ENCODE measurements at places on chromosomes 7 and 10. TPM values are rescaled to one million over a fixed set of nuclear protein-coding genes. Genes with fewer than 3 reads are reported as not detected.
A peak's percentile ranks its signal among the peaks of the same experiment; 100 is the strongest.

GRCh38 chr10:129219364-129219763 is 247.7 kb upstream of the MGMT start:
- H3K27me3 ChIP-seq, result no peaks in the 10 kb centered on the region
- H3K36me3 ChIP-seq, result no peaks in the 10 kb centered on the region
- H3K4me1 ChIP-seq, result no peaks in the 10 kb centered on the region
- no peak for DNase-seq
- no peak overlapping the region for H3K4me3 ChIP-seq
- H3K27ac ChIP-seq, result no peak overlapping the region

PHKG1 gene
- 0.21 TPM for total RNA-seq

PODXL gene
- 58.5 TPM for total RNA-seq

IGFBP3 gene
- 32.8 TPM for total RNA-seq

DNA sequence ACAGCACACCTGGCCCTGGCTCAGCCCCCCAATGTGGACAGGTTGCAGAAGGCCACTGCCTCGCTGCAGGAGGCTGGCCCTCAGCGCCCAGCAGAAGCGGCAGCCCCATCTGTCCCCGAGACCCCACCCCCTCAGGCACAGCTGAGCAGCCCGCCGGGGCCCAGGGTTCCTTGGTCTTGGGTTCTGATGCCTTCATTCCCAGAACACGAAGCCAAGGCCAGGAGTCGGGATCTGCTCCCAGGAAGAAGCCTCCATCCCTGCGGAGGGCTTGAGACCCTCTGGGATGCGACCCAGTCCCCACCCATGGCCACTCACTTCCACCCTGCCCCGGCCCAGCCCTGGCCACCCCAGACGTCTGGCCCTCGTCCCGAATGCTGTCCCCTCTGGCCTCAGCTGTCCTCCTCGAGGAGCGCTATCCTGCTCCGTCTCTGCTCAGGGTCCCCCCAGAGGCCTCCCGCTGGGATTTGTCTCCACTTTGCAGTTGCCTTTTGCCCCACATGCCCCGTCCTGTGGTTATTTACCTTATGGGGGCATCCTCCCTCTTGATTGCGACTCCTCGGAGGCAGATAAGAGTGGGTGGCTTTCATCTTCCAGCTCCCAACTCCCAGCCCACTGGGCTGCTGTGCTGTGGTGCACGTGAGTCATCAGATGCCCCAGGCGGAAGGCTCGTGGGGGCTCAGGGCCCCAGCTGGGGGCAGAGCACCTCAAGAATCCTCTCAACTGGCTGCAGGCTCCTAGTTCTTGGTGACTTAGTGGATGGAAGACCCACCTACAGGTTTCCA is 97.5 kb downstream of the MKI67 start:
- H3K4me3 ChIP-seq, result no peak overlapping the region
- no peaks in the 10 kb centered on the region for H3K36me3 ChIP-seq
- DNase-seq, result no peak
- no peaks in the 10 kb centered on the region for H3K27me3 ChIP-seq
- H3K4me1 ChIP-seq, result peaks cover 15% of the 10 kb centered on the region
- H3K27ac ChIP-seq, result no peak overlapping the region

- no peaks in the 10 kb centered on the region for H3K27me3 ChIP-seq
- no peak for DNase-seq
- H3K36me3 ChIP-seq, result no peaks in the 10 kb centered on the region
- no peak overlapping the region for H3K27ac ChIP-seq
- H3K4me1 ChIP-seq, result no peaks in the 10 kb centered on the region
Observed at GRCh38 chr7:157469181-157470016, 132.6 kb downstream of the DNAJB6 start.

DNA sequence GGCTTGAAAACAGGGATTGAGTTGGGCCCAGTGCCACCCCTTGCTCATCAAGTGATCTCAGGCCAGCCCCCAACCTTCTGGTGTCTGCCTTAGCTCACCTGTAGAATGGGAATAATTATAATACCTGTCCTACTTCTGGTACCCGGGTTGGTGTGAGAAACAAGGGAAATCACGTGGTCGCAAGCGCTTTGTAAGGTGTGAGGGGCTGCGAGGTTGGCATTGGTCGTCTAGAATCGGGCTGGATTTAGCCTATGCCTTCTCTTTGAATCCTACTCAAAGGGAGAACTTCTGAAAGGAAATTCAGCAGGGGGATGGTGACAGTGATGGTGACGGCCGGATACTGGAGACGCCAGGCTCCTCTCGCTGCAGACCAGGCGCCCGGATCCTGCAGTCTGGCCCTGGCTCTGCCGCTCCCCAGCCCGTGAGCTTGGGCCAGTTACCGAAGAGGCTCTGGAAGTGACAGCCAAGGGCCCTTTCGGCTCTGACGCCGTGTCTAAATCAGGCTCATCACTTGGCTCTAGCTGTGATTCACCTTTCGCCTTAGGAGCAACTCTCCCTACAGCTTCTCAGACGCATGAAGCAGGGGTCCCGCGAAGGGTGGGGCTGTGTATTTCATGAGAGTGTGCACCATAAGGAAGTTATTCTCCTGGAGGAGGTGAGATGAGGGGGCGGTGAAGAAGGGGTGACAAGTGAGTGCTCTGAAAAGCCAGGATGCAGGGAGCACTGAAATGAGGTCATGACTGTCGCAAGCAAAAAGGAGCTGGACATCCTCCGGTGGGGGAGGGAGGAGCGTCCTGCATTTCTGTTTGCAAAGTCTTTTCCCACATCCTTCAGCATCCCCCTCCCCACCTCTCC is 4.0 kb upstream of the CREB5 start:
- DNase-seq, result no peak
- H3K27me3 ChIP-seq, result peaks cover 59% of the 10 kb centered on the region
- H3K36me3 ChIP-seq, result no peaks in the 10 kb centered on the region
- H3K4me1 ChIP-seq, result no peaks in the 10 kb centered on the region
- peak overlapping the region; percentile 61 for H3K4me3 ChIP-seq
- H3K27ac ChIP-seq, result no peak overlapping the region

DNA sequence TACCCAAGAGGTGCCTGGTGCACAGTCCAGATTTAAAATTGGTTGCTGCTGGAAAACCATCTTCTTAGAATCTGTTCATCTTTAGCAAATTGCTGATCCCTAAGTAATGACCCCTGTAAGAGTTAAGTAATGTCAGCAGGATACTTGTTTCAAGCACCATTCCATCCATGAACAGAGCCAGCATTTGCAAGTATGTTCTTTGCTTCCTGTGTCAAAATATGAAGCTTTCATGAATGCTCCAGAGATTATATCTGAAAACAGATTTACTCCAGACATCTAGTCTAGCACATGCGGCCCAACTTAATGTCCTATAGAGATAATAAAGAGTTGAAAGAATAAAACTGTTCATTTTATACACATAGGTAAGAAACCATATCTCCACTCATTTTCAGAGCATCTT is 98.7 kb upstream of the ZNF438 start:
- H3K27me3 ChIP-seq, result no peaks in the 10 kb centered on the region
- peaks cover 9% of the 10 kb centered on the region for H3K4me1 ChIP-seq
- H3K4me3 ChIP-seq, result no peak overlapping the region
- H3K27ac ChIP-seq, result no peak overlapping the region

DNA sequence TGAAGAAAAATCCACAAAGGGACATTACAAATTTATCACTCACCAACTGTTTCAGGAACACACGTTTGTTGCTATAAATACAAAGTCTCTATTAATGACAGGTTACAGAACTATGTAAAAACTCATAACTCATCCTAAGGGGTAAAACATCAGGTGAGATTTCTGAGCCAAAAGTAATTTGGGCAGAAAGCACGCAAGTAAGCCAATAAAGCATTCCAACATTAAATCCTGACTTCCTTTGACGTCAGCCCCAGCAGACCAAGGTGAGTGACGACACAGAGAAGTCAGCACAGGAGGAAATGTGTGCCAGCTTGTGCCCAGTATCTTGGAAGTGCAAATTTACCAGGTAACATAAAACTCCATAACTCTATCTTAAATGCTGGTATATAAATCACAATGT is 45.7 kb downstream of the IMMP2L start:
- H3K4me1 ChIP-seq, result no peaks in the 10 kb centered on the region
- H3K4me3 ChIP-seq, result no peak overlapping the region
- H3K27me3 ChIP-seq, result no peaks in the 10 kb centered on the region
- H3K27ac ChIP-seq, result no peak overlapping the region
- no peaks in the 10 kb centered on the region for H3K36me3 ChIP-seq

DNA sequence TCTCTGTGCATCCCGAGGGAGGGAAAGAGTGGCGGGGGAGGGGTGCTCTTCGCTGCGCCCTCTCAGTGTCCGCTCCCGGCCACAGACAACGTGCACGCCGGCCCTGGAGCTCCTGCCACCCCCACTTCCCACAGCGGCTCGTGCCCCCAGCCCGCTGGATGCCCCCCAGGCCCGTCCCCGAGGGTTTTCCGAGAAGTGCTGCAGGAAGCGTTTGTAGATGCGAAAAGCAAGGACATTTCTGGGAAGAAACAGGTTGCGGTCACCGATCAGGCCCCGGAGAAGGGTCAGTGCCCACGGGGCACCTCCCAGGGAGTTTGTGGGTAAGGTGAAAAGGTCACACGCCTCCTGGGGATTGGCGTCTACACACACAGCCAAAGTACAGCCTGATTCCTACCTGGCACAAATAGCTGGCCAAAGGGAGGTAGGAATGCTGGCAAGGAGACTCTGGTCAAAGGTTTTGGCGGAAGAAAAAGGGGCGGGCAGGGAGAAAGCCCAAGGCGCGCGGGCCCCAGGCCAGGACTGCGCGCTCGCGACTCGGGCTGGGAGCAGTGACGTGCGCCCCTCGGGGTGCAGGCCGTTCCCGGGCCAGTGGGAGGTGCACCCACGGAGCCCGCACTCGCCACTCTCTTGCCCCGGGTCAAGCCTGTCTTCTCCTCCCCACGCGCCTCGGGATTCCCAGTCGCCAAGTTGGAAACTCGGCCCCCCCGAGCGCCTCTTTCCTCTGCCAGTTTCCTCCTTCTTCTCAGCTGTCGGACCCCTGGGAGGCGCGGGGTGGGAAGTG is 1.5 kb upstream of the NRP1 start:
- peak overlapping the region; percentile 96 for H3K27ac ChIP-seq
- H3K36me3 ChIP-seq, result no peaks in the 10 kb centered on the region
- peak overlapping the region; percentile 95 for H3K4me3 ChIP-seq
- DNase-seq, result peak; percentile 87
- H3K4me1 ChIP-seq, result peaks cover 13% of the 10 kb centered on the region

DNA sequence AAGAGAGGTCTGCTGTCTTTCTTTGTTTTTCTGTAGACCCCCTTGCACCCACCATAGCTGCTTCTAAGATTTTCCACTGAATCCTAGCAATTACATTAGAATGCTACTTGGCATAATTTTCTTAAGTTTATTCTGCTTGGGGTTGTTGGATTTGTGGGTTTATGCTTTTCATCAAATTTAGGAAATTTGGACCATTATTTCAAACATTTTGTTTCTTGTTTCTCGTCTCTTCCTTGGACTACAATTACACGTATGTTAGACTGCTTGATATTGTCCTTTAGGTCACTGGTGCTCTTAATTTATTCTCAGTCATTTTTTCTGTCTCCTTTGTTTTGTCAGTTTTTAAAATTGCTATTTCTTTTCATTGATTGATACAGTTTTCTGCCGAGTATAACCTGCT is 65.8 kb downstream of the FANK1 start:
- no peak for DNase-seq
- H3K4me1 ChIP-seq, result no peaks in the 10 kb centered on the region
- H3K4me3 ChIP-seq, result no peak overlapping the region
- no peaks in the 10 kb centered on the region for H3K27me3 ChIP-seq

DNA sequence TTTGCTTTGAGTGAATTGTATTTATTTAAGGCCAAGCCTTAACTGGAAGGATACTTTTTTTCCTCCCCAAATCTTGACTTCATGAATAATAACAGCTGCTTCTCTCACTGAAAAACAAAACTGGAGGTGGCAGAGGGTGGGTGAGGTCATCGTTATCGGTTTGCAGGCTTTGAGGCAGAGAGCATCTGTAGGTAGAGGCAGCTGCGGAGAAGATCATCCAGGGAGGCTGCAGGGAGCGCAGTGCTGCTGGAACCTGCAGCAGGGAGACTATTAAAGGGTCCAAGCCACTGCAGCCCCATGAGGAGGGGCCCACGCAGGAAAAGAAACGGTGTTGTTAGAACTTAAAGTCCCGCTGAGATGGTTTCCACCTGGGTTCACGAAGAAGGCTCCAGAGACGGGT is 112.1 kb upstream of the SDK1 start:
- no peaks in the 10 kb centered on the region for H3K27me3 ChIP-seq
- DNase-seq, result no peak
- no peak overlapping the region for H3K4me3 ChIP-seq
- H3K36me3 ChIP-seq, result no peaks in the 10 kb centered on the region
- no peaks in the 10 kb centered on the region for H3K4me1 ChIP-seq

GRCh38 chr7:17560516-17560915 is 262.1 kb downstream of the AHR start:
- H3K4me1 ChIP-seq, result peaks cover 5% of the 10 kb centered on the region
- no peaks in the 10 kb centered on the region for H3K27me3 ChIP-seq
- H3K27ac ChIP-seq, result no peak overlapping the region
- DNase-seq, result no peak
- no peaks in the 10 kb centered on the region for H3K36me3 ChIP-seq

DNA sequence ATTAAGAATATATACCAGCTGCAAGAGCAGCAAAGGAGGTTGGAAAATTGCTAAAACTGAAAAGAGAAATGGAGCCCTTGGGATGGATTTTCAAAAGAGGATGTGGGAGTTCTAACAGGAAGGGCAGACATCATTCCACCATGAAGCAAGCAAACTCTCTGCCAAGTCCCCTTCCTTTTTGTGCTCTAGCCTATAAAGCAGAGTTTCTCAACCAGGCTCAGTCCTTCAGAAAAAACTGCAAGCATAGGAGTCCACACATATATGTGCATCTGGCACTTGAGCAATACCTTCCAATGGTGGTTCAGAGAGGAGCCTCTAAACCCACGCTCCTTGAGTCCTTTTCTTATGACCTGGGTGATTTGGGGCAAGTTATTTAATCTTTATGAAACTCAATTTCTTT is 98.6 kb upstream of the MKX start:
- H3K27me3 ChIP-seq, result no peaks in the 10 kb centered on the region
- no peaks in the 10 kb centered on the region for H3K36me3 ChIP-seq
- H3K4me3 ChIP-seq, result no peak overlapping the region
- H3K27ac ChIP-seq, result no peak overlapping the region
- no peaks in the 10 kb centered on the region for H3K4me1 ChIP-seq
- no peak for DNase-seq

EEPD1 gene
- total RNA-seq, result 13.5 TPM

TMEM213 gene
- not detected for total RNA-seq

CNPY1 gene
- total RNA-seq, result not detected

DNA sequence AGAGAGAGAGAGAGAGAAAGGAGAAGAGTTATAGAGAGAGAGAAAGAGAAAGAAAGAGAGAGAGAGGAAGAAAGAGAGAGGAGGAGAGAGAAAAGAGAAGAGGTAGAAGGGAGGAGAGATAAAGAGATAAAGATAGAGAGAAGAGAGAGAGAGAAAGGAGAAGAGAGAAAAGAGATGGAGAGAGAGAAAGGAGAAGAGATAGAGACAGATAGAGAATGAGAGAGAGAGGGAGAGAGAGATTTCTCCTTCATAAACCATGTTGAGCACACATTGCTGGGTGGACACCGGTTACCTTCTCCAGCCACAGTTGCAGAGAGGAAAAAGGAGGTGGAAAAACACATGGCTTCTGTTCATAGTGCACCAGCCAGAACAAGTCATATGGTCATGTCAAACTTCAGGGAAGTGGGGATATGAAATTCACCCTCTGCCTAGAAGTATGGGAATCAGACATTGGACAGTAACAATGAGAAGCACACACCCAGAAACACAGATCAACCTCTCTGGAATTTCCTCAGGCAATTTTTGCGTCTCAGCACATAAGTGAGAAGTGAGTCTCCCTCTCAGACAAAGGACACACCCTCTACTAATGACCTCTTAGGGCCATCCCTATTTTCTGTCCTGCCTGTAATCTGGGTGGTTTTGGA is 172.5 kb upstream of the SVIL start:
- no peaks in the 10 kb centered on the region for H3K36me3 ChIP-seq
- H3K4me3 ChIP-seq, result no peak overlapping the region
- DNase-seq, result no peak
- no peak overlapping the region for H3K27ac ChIP-seq
- no peaks in the 10 kb centered on the region for H3K4me1 ChIP-seq

- peaks cover under 1% of the 10 kb centered on the region for H3K27me3 ChIP-seq
- H3K4me3 ChIP-seq, result no peak overlapping the region
- H3K4me1 ChIP-seq, result no peaks in the 10 kb centered on the region
- peak; percentile 43 for DNase-seq
Observed at GRCh38 chr10:102384053-102384452, 11.5 kb upstream of the NFKB2 start.

Data from cardiac muscle cell (in vitro differentiated cells and primary cell).